WTC11 (cell line): ENCODE measurements at places on chromosomes 16 and 17.
A peak's percentile ranks its signal among the peaks of the same experiment; 100 is the strongest.

DNA sequence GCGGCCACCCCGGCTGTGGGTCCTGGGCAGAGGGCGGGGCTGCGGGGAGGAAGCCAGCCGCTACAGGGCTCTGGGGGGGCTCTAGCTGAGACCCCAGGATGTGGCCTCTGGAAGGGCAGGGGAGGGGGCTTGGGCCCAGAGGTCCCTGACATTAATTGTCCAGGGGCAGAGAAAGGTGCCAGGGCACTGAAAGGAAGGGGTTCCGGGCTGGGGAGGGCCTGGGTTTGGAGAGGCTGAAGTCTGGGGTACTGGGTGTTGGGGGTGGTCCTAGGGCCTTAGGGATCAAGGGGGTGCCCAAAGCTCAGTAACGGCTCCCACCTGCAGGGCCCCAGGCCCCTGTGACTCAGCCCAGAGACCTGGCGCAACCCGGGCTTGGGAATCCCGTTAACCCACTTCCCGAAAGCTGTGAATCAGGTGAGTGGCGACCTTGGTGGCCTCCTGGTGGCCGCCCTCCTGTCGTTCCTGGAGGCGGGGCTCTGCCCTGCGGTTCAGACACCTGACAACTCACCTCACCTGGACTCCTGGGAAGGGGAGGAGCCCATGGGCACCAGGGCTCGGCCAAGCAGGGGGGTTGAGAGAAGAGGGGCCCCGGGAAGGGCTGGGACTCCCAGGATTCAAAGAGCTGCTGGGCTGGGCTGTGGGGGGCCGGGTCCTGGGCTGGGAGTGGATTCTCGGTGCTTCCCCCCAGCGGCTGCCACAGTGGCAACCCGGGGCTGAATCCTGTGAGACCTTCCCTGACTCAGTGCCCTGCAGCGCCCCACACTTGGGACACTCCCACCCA is 465 bp upstream of the PRSS22 start:
- H3K27me3 ChIP-seq: peaks cover 43% of the 10 kb centered on the region
- H3K36me3 ChIP-seq: peaks cover 8% of the 10 kb centered on the region
- H3K27ac ChIP-seq: no peak overlapping the region
- peak; percentile 50 for DNase-seq

DNA sequence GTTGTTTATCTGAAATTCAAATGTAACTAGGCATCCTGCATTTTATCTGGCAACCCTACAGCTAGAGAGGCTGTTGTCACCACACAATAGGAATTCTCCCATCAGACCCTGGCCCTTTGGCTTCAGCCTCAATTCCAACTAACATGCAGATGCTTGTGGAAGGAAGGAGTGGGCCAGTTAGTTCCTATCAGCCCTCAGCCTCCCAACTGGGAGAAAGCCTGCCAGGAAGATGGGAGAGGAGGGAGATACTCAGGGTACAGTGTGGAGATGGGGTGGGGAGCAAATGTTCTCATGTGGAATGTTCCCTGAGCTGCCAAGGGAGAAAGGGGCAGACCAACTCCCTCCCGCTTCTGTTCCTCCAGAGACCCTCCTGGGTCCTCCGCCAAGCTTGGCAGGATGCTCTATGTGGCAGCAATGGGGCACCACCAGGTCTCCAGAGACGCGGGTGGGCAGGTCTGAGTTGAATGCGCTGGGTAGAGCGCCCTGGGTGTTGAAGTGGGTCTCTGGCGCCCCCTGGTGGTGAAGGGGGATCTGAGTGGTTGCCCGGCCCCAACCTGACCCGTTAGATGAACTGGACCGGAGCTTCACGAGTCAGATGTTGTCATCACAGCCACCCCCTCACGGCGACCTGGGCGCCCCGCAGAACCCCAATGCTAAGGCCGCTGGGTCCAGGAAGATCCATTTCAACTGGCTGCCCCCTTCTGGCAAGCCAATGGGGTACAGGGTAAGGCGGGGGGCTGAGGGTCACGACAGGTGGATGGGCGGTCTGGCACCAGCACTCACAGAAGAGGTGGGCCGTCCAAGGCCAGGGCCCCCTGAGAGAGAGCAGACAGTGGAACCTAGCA is 15.2 kb downstream of the GALK1 start:
- H3K4me1 ChIP-seq: peaks cover 4% of the 10 kb centered on the region
- no peak overlapping the region for H3K4me3 ChIP-seq
- peaks cover 7% of the 10 kb centered on the region for H3K27me3 ChIP-seq
- no peaks in the 10 kb centered on the region for H3K36me3 ChIP-seq

- H3K27ac ChIP-seq: no peak overlapping the region
- no peak overlapping the region for H3K4me3 ChIP-seq
- DNase-seq: no peak
- no peaks in the 10 kb centered on the region for H3K4me1 ChIP-seq
- no peaks in the 10 kb centered on the region for H3K36me3 ChIP-seq
These were observed 1.1 kb downstream of the CCL4 start for GRCh38 chr17:36104701-36105181.

GRCh38 chr17:80348551-80349150 is 66.3 kb upstream of the ENDOV start:
- H3K4me3 ChIP-seq: no peak overlapping the region
- DNase-seq: no peak
- peak overlapping the region; percentile 69; the same call in 1 of the 2 replicates for H3K27ac ChIP-seq
- H3K4me1 ChIP-seq: no peaks in the 10 kb centered on the region
- no peaks in the 10 kb centered on the region for H3K27me3 ChIP-seq
